Foreskin fibroblast (primary cell): ENCODE measurements at places on chromosomes 12 and 14.
A peak's percentile ranks its signal among the peaks of the same experiment; 100 is the strongest.

GRCh38 chr12:104576980-104577580, 120.3 kb downstream of the CHST11 start:
- DNase-seq = no peak

- DNase-seq = no peak
These were observed 17.1 kb downstream of the GSC start for GRCh38 chr14:94752591-94753436.

DNA sequence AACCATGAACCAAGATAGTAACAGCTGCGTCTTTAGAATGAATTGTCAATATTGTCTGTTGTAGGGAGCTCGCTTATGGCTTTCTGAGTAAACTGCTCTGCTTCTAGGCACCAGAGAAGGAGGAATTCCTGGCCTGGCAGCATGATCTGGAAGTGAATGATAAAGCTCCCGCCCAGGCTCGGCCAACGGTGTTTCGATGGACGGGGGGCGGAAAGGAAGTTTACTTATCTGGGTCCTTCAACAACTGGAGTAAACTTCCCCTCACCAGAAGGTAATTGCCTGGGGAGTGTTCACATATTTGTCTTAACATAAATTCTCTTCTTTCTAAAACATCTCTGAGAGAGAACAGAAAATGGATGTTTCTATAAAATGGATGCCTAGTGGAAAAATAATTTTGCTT, 4.3 kb downstream of the PRKAB1 start:
- no peak for DNase-seq

- no peak for DNase-seq
These were observed 31.0 kb downstream of the GNPTAB start for GRCh38 chr12:101799774-101800173.

DNA sequence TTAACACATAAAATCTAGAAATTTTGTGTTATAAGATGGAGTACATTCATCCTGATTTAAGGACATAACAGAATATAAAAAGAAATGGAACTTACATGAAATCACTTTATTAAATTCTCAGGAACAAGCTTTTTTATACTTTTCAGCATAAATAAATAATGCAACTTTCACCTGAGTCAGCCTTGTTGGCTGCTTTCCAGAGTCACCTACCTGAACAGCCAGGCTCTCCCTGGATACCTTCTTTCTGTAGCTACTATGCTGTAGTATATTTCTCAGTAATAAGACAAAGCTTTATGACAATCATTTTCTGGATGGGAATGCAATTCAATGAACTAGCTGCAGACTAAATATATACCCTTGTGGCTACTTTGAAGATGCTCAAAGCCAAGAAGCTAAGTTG, 111.9 kb downstream of the NTS start:
- no peak for DNase-seq

GRCh38 chr12:91278126-91278525, 95.5 kb upstream of the DCN start:
- no peak for DNase-seq

GRCh38 chr12:91833780-91834359, 311.8 kb downstream of the BTG1 start:
- no peak for DNase-seq

DNA sequence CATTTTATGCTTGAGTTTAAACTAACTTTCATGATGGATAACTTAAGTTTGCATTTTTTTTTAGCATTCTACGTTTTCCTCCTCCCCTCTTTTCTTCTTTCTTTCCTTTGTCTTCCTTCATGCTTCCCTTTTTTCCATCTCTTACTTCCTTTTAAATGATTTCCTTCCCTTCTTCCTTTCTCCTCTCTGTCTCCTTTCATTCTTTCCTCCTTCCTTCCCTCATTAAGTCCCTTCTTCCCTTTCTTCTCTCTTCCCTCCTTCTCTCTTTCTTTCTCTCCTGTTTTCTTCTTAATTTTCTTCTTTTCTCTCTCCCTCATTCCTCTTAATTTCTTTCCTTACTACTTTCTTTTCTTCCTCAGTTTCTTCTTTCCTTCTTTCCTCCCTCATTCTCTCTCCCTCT, 376.0 kb downstream of the LRIG3 start:
- no peak for DNase-seq

DNA sequence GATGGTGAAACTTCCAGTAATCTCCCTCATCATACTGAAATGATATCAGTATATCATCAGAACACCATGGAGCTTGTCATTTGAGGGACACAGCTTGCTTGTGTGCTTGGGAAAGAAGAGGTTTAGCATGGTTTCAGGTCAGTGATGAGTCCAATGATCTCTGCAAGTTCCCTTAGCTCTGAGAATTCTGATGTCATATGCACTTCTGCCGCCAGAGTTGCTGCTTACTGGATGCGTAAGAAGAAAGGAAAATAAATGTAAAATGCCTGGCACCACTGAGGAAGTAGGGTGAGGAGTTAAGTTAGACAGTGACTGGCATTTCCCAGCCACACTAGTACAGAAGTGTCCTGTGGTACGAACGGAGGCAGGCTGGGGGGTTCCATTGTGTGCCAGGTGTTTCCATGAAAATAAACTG, 22.6 kb downstream of the PRKCH start:
- no peak for DNase-seq

- DNase-seq = no peak
These were observed 44.0 kb upstream of the NAV3 start for GRCh38 chr12:77786675-77787074.

- DNase-seq = no peak
These were observed 147.8 kb upstream of the MAX start for GRCh38 chr14:65250162-65250495.

- DNase-seq = peak; percentile 19
These were observed 103.3 kb upstream of the FKBP4 start for GRCh38 chr12:2691345-2692071.

- DNase-seq = no peak
These were observed 235.0 kb upstream of the DCN start for GRCh38 chr12:91417650-91418049.

GRCh38 chr12:57740656-57741412, 2.3 kb upstream of the AGAP2 start:
- DNase-seq = no peak

- DNase-seq = peak; percentile 11
These were observed 35.5 kb downstream of the CPSF6 start for GRCh38 chr12:69274861-69275260.

DNA sequence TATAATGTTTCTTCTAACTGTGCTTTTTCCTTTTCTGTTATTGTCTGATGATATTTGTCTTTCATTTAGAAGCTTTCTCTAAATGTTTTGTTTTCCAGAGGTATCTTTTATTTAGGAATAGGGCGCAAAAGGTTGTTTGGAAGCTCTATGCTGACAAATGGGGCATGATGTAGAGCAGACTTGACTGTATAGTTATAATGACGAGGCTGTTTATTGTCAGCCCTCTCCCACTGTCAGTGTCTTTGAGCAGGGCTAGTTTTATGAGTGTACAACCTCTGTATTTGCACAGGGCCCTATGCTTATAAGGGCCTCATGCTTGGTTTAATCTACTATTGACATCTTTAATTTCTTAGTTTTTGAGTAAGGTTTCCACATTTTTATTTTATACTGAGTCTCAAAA, 158.9 kb downstream of the CCDC91 start:
- DNase-seq = no peak

- peak; percentile 62 for DNase-seq
These were observed 202.2 kb downstream of the KTN1 start for GRCh38 chr14:55782166-55782565.

DNA sequence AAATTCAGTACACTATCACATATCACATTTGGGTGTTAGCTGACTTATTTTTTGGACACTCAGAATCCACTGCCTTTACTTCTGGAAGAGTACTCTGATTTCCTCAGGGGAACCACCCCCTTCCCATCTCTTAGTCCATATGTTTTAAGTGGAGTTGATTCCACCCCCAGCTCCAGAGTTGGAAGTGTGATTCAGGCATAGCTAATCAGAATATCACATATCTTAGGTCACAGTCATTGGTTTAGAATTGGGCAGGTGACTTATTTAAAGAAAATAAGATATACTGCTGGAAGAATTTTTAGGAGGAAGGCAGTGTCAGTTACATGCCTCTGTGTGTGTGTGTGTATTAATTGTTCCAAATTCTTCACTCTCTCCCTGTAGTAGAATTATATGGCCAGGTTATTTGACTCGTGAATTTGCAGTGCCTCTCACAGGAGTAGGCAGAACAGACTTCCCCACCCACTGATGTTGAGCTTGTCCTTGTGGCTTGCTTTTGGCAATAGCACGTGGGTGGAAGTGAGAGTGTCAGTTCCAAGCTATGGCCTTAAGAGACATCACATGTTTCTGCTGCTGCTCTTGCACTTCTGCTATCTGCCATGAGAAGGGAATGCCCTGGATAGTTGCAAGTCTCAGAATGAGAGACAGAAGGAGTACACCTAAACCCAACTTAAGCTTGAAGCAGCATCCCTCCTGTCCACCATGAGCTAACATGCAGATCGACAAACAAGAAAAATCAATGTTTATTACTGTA, 6.4 kb upstream of the GAS2L3 start:
- peak; percentile 74 for DNase-seq

GRCh38 chr12:101859664-101860607, 17.4 kb upstream of the DRAM1 start:
- DNase-seq = no peak

GRCh38 chr14:90288651-90289355, 32.5 kb downstream of the PSMC1 start:
- peak; percentile 71 for DNase-seq

DNA sequence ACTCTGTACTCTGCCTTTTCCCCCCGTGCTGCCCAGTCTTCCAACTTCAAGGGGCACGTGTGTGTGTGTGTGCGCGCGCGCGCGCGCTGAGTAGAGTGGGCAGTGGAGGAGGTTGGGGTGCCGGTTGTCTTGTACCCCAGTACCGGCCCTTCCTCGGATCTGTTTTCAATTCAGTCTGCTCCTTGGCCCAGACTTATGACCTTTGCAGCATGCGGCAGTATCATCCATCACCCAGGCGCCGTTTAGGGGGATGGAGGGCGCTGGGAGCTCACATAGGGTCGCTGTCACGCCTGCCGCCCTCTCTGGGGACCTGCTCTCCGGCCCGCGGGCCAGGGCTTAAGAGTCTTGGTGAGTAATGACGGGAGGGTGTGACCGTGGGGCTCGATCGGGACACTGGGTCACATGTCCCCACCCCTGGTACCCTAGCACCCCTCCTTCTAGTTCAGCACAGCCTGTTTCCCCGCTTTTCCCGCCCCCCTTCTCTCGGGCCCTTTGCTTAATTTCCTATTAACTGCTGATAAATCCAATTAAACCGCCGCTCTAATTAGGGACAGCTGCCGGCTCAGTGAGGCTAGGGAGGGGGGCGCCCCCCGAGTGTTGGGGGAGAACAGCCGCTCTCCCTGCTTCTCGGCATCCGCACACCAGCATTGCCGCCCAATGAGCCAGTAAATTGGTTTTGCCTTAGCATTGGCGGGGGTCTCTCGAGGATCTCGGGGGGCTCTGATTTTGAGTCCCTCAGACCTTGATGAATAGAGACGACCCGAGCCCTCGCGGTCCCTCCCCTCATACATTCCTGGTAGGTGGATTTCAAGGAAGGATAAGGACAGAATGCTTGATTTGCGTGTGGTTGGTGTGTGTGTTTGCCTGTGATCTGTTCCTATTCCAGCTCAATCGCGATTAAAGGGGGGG, 9.3 kb downstream of the STAC3 start:
- DNase-seq = no peak

DNA sequence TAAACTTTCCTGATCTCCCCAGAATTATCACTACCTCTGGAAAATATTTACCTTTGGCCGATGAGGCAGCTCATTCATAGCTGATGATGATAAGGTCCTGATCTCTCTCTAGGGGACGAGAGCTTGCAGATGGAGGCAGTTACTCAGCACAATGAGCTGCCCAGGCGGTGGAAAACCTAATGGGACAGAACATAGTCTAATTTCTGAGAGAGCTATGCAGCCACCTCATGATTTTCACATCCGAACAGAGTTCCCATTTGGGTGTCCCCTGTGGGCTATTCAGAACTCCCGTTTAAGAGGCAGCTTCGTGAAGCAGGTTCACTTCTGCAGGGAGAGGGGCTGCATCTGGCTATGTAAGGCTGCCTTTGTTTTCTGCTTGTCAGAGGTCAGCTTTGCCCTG, 724.6 kb upstream of the TMEM132C start:
- no peak for DNase-seq

GRCh38 chr12:46650688-46651087, 175.1 kb downstream of the SLC38A4 start:
- no peak for DNase-seq

DNA sequence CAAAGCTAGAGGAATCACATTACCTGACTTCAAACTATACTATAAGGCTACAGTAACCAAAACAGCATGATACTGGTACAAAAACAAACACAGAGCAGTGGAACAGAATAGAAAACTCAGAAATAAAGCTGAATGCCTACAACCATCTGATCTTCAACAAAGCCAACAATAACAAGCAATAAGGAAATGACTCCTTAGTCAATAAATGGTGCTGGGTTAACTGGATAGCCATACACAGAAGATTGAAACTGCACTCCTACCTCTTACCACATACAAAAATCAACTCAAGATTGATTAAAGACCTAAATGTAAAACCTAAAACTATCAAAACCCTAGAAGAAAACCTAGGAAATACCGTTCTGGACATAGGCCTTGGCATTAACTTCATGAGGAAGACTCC, 182.6 kb upstream of the CNOT2 start:
- DNase-seq = no peak

GRCh38 chr14:55803873-55804553, 224.0 kb downstream of the KTN1 start:
- DNase-seq = no peak

DNA sequence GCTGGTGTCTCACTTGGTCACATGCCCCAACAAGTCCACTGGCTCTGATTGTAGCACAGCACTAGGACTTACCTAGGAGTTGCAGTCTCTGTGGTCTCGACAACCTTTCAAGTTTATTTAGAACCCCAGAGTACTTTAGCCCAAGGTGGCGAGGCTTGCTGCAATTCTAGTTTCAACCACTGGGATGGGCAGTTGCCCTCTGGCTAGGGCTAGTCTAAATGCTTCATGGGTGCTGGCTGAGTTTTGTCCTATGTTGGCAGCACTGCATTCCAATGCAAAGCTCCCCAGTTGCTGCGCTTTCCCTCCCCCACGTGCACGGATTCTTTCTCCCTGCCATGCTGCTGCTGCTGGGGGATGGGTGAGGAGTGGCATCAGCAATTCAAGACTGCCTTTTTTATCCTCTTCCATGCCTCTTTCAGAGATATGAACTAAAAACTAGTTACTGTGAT, 207.9 kb downstream of the SYNE2 start:
- peak; percentile 22 for DNase-seq

DNA sequence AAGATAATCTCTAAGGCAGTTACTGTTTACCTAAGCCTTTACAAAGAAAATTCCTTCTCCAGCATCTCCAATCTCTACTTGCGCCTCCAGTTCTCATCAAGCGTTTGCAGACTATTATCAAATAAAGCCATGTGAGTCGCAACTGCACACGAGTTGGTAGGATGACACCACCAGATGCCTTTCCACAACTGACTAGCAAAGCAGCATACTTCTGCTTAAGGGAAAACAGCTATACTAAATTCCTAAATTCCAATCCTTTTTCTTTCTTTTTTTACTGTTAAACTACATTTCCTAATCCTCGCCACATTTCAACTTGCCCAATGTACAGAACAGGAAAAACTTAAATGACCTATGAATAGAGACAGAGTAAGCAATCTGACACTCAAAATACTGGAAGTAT, 166.7 kb downstream of the ITPR2 start:
- no peak for DNase-seq
